Jurkat, Clone E6-1 (cell line): ENCODE measurements at places on chromosomes 1 and 21.
A peak's percentile ranks its signal among the peaks of the same experiment; 100 is the strongest.

- DNase-seq: no peak
These were observed 287.0 kb downstream of the OLFM3 start for GRCh38 chr1:101709721-101710120.

DNA sequence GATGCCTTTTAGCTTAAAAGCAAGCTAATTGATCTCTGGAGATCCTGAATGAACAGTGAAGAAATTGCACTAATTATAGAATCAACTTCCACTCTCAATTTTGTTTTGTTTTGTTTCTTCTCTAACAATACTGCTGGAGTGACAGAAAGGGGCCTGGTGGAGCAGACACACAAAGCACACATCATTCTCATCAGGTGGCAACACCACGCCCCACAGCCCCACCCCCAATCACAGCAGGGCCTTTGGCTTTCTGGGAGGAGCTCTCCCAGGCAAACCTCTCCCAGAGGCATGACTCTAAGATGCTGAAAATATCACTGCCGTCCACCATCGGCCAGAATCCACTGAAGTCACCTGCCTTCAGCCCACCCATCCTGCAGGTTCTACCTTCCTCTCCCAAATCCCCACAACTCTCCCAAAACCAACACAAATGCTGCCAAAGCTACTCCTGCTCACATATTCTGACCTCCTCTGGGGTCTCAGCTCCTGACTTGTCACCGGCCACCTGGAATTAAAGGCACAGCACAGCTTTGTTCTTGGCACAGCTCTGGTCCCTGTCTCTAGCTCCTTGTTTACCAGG lies 120.7 kb downstream of the GRIK3 start:
- DNase-seq: no peak

- DNase-seq: no peak
These were observed 207.0 kb downstream of the PTPRC start for GRCh38 chr1:198845851-198846250.

DNA sequence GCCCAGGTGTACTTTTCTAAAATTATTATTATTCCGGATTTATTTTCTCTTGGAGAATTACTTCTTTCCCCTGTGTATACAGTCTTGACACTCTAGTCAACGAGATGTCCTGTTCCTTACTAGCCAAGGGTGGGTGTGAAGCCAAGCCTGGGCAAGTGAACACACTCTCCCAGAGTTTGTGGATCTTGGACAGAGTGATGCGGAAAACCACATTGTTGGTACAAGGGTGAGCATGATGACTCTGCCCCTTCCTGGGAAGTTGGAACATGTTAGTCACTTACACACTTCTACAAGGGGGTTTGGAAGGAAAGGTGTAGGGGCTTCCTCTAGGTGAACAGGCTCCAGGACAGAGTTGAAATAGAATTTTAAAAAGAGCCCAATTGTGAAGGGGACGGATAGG lies 20.0 kb upstream of the RD3 start:
- DNase-seq: no peak

GRCh38 chr1:240906477-240906876 lies 294.5 kb upstream of the GREM2 start:
- DNase-seq: no peak

DNA sequence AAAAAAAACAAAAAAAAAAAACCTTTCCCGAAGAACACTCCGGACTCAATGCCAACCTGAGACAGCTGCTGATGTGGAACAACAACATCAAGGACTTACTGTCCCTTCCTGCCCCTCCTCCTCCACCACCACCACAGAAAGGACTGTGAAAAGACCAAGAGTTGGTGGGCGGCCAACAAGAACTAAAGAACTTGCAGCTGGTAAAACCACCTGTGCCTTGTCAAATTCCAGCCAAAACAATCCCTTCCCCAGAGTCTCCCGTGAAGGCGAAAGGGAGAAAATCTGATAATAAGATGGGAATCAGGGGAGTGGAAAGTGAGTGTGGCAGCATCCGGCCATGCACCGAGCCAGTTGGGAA lies 88.9 kb downstream of the PROX1 start:
- DNase-seq: no peak

GRCh38 chr21:36141513-36141925 lies 6.6 kb downstream of the CBR3 start:
- DNase-seq: peak; percentile 90

DNA sequence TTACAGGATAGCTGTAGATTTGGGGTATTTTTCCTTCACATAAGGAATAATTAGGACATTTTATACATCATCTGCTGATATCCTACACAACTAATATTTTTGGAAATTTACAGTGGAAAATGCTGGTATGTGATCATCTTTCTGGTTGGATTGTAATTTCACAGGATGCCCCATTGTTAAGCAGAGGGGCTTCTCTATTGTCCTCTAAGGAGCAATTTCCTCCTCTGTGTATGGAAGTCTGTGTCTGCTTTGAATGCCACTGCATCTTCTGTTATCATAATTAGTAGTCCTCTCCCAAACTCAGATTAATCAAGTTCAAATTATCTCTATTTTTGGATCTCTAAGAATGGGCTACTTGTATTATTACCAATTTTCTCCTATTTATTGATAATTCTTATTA lies 988.1 kb upstream of the B3GALT2 start:
- no peak for DNase-seq

- DNase-seq: no peak
These were observed 196.7 kb upstream of the DAB1 start for GRCh38 chr1:57620605-57621004.

- no peak for DNase-seq
These were observed 2.9 kb downstream of the QSOX1 start for GRCh38 chr1:180157576-180158057.

- no peak for DNase-seq
These were observed 16.2 kb downstream of the TTC39A start for GRCh38 chr1:51313961-51314777.

GRCh38 chr1:37453647-37454046 lies 20.7 kb upstream of the ZC3H12A start:
- no peak for DNase-seq

- DNase-seq: no peak
These were observed 649.5 kb upstream of the CAMK1G start for GRCh38 chr1:208933984-208934525.

DNA sequence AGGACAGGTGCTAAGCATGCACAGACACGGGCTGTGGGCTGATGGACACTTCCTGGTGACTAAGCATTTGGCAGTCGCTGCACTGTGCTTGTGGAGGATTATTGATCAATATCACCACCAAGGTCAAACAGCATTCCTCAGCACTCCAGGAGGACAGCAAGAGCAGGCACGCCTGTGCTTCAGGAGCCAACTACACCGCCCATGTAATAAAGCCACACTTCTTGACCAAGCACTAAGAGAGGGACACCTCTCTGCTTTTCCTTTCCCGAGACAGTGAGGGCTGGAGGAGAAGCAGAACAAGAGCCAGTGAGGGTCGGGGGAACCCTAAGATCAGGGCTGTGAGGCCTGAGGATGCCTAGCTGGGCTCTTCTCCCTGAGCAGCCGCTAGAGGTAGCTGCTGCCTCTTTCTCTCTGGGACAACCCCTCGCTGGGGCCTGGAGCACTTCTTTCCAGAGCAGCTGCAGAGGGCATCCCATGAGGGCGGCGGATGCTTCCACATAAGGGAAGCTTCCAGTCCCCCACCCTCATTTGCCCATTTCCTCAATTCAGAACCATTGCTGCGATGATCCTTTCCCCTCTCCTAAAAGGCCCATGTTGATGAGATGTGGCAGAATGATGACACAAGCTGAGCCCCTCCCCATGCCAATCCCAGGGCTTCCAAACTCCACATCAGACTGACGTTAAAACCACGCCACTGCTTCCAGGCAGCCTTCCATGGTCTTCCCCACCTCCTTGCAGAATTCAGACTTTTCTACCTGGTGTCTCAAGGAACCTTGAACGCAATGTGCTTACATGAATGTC lies 19.1 kb downstream of the RAB7B start:
- DNase-seq: peak; percentile 37

DNA sequence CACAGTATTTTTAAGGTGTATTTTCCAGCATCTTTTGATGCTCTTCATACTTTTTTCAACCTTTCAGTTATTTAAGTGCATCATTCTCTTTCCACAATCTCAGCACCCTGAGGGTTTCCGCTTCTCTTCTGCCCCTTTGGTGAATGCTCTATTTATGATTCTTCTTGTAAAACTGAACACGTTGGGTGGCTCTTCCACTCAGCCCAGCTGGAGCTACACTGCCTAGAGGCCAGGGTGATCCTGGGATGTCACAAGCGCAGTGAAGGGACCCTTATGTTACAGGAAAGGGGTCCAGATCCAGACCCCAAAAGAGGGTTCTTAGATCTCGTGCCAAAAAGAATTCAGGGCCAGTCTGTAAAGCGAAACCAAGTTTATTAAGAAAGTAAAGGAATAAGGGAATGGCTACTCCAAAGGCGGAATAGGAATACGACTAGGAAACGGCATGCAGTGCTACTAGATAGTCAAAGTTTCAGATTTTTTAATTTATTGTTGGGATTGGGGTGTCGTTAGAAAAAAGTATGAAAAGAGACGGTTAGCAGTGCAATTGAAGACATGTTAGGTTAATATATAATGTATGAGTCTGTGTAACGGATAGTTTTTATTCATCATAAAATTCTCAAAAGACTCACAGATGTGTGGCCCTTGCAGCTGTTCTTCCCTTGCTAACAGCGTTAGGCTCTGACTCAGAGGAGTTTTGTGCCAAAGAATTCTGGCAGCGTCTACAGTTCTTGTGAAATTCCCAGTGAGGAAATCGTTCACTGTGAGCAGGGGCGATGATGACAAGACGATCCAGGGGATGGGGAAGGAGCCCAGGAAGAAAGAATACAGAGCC lies 14.4 kb upstream of the ERVH48-1 start:
- DNase-seq: no peak

DNA sequence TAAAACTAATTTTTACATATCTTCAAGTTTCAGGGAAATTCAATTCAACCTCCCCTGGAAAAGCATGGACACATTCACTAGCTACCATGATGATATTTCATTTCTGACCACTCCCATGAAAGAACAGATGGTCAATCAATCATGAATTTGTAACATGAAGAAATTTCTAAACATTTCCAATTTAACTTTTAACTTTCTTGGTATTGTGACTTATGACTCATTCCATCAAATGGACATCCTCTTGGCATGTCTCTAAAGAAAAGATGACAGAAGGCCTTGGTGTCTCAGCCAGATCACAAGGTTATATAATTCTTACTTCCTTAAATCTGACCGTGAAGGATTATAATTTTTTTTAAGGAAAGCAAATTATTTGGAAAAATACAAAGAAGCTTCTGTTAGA lies 10.5 kb upstream of the MCOLN3 start:
- no peak for DNase-seq

DNA sequence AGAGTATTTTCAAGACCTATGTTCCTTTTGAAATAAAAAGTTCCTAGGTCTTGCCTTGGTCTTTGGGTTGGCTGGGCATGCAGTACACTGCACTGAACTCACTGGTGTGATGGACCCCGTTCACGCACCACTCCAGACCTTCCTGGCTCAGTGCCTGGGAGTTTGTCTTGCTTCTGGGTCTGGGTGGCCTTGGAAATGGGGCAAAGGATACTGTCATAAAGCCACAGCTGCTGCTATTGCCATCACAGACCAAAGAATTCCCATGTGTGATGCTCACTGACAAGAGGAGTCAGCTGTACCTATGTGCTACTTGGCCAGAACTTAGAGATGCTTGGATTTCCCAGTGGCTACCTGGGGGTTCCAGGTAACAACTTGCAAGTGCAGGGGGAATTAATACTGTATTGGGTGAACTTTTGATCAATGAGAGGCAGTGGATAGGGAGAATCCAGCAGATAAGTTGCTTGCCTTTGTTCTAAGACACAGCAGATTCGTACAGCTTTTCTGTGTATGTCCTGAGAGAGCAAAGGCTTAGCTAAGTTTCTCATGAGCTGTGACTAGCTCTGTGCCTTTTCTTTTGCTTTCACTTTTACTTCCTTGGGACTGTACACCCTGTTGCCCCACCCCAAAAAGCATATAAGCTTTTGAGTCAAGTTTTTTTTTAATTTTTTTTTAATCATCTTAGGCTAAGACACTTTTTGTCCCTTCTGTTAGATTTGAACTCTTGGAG lies 115.3 kb downstream of the RUNX1 start:
- peak; percentile 77 for DNase-seq

DNA sequence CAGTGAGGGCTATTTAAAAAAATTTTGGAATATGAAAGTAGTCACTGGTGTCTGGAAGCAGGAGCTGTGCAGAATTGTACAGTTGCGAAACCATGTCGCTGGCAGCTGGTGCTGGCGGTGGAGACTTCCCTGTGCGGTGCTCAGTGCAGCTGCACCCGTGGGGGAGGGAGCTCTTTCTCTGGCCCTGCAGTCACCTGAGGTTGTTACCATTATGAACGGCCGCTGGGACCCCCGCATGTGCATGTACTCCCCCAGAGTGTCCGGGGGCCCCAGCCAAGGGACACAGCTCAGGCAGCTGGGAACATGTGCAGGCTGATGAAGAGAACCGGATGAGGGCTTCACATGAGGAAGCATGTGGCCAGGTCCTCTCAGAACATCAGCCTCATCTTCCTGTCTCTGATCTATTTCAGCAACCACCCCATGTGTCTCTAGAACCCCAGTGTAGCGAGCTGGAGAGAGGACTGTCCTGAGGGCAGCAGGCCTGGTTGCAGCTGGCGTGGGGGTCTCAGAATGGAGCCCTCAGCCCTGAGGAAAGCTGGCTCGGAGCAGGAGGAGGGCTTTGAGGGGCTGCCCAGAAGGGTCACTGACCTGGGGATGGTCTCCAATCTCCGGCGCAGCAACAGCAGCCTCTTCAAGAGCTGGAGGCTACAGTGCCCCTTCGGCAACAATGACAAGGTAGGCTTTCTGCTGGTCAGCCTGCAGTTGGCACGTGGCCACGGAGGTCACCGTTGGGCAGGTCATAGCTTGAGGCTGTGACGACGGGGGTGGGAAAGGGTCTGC lies at the start of gene TRPM2:
TSS of gene TRPM2 (plus strand) at position 431 of the 780 bp plus-strand sequence. CDS start at position 511, 80 bp downstream.
- DNase-seq: peak; percentile 85

DNA sequence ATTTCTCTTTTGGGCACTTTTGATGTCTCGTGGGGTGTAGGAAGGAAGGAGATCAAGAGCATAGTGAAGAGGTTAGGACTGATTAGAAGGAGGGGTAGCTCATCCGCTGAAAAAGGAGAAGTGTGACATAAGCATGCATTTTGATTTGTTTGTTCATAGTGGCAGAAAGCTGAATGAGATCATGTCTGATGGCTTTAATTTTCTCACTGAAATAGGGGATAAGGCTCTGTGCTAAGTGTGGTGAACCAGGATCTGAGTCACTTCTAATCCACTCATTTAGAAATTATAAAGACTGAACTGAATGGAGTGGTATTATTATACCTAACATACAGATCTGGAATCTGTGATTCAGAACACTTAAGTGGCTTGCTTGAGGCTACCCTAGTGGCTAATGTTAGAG lies 344.5 kb downstream of the PDE4B start:
- DNase-seq: no peak

- DNase-seq: no peak
These were observed 50.5 kb downstream of the OMA1 start for GRCh38 chr1:58496042-58496441.

- no peak for DNase-seq
These were observed 468.8 kb downstream of the CAMTA1 start for GRCh38 chr1:7253988-7254587.

DNA sequence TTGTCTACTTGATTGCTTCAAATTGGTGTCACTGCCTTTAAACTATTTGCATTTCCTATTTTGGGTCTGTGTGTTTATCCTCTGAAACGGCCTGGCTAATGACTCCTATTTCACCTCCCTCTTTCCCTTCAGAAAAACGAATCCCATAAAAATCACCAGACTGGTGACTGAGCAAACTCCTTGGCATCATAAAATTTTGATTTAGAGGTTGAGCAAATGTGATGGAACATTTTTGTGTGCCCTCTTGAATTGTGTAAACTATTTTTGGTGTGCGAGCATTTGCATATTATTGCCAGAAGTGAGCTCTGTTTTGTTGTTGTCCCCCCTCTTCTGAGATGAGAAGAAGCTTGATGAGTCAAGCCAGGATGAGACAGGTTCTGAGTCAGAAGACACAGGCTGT lies 316.1 kb downstream of the AJAP1 start:
- no peak for DNase-seq

GRCh38 chr21:16709866-16710550 lies 802.8 kb upstream of the CXADR start:
- DNase-seq: no peak
